Hippocampal formation (tissue), 2 donors: ENCODE measurements at places on chromosomes 11 and 22.

GRCh38 chr11:64934682-64935358, 873 bp downstream of the GPHA2 start:
- no peak for DNase-seq

GRCh38 chr11:104073950-104074705, 37.7 kb downstream of the DDI1 start:
- no peak for DNase-seq

DNA sequence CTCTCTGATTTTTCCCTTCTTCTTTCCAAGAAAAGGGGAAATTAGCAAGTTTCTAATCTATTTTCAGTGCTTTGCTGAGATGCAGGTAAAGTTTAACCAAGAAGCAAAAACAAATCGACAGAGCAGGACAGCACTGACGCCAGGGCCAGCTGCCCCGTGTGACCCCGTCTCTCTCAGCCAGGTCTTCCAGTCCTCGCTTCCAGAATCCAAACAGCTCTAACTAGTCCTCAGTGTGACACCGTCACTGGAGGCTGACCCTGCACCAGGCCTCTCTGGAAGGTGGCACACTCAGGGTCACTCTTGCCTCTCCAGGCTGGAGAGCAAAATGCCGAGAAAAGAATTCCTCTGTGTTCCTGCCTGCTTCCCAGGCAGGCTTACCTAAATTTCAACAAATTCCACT, 44.8 kb downstream of the SHANK2 start:
- DNase-seq = no peak

GRCh38 chr11:122261546-122261945, 145.5 kb upstream of the BLID start:
- DNase-seq = no peak

DNA sequence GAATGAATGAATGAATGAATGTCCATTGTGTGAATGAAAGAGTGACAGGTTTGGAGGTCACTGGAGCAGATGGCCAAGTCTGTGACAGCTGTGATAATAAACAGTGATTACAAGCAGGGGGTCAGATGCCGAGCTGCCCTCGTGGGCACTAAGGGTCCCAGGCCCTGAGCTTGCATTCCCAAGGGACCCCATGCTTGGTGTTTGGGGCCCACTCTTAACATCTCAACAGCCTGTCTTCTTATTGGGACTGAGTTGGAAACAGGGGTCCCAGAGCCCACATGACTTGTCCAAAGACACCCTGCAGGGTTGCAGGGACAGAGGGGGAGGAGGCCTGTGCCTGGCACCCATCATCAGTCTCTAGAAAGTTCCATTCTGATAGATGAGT, 12.0 kb upstream of the ANO1 start:
- DNase-seq = no peak

GRCh38 chr11:129320494-129320893, 55.2 kb upstream of the BARX2 start:
- DNase-seq = no peak

- no peak for DNase-seq
These were observed 4.5 kb downstream of the TMPRSS4 start for GRCh38 chr11:118081241-118081958.

GRCh38 chr22:23361676-23362075, 181.4 kb downstream of the BCR start:
- DNase-seq = no peak

GRCh38 chr11:66497206-66497605, 13.2 kb upstream of the BBS1 start:
- no peak for DNase-seq

DNA sequence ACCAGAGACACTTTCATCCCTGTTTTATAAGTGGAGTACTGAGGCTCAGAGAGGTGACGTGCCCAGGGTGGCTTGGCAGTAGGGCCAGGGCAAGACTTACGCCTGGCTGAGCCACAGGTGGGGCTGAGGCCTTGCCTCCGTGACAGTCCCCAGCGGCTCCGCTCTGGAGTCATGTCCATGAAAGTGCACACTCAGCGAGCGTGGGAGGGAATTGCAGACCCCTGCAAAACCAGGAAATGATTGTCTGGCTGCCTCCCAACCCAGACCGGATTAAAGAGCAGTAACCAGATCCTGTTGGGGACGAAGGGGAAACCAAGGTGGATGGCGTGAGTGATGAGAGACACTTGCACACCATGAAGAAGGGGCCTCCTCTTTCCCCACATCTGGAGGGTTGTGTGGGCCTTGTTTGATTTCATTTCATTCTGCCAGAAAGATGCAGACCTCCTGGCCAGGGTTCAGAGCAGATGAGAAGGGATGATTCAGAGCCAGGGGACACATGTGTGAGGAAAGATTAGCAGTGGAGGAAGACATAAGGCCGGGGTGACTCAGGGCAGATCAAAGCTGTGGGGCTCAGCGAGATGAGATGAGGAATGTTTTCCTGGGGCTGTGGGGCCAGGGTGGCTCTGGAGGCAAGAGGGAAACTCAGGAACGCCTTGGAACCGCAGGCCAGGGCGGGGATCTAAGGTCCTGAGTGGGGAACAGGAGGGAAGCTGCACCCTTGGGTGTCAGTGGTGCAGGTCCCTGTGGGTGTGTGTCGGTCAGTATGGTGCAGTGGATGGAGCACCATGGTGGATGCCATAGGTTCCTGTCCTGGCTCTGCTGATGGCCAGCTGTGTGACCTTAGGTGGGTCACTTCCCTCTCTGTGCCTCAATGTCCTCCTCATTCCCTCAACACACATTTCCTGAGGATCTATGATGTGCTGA, 29.9 kb upstream of the LRRC32 start:
- DNase-seq = no peak

DNA sequence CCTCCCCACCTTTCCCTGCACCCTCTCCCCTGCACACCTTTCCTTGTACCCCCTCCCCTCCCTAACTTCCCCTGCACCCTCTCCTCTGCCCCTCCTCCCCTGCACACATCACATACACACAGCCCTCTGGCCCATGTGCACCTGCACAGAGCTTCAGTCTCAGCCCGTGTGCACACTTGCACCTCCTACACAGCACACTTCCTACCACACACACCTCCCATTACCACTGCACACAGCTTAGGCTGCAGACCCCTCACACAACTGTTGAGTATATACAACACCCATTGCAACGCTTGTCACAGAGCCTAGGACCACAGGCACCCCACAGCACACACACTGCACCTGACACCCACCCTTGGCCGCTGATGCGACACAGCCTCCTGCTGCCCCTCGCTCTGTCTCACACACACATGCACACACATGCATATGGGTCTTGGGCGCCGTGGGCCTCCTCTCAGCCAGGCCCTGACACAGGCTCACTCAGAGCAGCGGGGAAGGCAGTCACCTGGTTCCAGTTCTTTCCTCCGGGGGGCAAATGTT, 411 bp downstream of the SIGIRR start:
- DNase-seq = no peak

DNA sequence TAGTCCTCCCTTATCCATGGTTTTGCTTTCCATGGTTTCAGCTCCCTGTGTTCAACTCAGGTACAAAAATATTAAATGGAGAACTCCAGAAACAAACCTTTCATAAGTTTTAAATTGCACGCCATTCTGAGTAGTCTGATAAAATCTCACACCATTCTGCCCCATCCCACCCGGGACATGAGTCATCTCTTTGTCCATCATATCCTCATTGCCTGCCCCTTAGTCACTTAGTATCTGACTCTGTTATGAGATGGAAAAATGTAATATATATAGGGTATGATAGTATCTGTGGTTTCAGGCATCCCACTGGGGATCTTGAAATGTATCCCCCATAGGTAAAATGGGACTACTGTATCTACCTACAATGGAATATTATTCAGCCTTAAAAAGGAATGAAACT, 35.5 kb upstream of the FGF3 start:
- no peak for DNase-seq

GRCh38 chr11:126843096-126843495, 157.5 kb downstream of the KIRREL3 start:
- no peak for DNase-seq

DNA sequence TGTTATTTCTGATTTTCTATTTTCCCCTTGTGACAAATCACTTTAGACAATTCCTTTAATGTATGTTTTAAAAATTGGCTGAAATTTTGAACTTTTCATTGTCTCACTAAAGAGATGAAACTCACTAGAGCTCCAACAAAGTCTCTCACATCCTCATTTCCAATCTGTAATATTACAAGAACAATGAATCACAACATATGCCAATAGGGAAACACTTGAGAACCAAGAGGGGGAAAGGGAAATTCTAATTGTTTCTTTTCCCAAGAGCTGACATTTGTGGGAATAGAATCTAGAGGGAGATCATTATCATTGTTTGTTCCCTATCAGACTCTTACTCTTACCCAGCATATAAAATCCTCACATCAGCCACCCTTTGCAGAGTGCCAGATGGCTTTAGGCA, 28.2 kb downstream of the OR10D3 start:
- DNase-seq = no peak

- no peak for DNase-seq
These were observed 13.5 kb downstream of the DTX4 start for GRCh38 chr11:59185386-59185945.

DNA sequence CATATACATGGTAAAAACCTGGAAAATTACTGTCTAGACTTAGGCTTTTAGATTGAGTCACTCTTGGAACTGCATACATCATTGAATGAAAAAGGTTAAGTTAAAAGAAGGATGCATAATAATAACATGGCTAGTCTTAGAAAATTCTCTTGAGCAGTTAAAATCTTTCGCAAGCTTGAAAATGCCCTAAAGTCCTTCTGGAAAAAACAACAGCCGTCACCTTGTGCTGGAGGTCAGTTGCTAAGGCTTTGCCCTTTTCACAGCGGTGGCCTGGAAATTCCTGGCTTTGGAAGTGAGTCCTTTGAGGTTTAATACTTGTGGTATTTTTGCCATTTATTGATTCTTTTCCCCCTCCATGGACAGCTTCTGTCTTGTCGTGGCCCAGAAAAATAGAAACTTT, 17.4 kb upstream of the FBLN1 start:
- DNase-seq = no peak

- DNase-seq = no peak
These were observed 844.0 kb downstream of the TBC1D22A start for GRCh38 chr22:47606426-47606825.

- DNase-seq = no peak
These were observed 9.8 kb downstream of the YAP1 start for GRCh38 chr11:102119997-102120396.
